ENCODE measurements at places on chromosomes 16 and 17.

- peak; percentile 46 for ATAC-seq
Observed at GRCh38 chr17:7081341-7082062, 1.5 kb upstream of the CLEC10A start.

DNA sequence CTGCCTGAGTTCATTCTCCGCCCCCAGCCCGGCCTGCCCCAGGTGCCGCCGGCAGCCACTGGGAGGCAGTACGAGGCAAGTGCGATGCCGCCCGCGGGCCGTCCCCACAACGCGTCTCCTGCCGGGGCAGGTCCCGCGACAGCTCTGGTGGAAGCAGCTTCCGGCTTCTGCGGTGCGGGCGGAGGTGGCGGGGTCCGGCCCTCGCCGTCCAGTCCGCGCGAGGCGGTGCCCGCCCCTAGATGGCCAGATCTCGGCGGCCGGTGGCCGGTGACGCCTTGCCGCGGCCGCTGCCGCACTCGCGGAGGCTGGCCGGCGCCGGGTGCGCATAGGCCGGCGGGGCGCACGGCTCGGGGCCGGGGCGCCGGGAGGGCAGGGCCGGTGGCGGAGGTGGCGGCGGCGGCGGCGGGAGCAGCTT lies 1.8 kb downstream of the GJD3 start:
- peak; percentile 90 for ATAC-seq

DNA sequence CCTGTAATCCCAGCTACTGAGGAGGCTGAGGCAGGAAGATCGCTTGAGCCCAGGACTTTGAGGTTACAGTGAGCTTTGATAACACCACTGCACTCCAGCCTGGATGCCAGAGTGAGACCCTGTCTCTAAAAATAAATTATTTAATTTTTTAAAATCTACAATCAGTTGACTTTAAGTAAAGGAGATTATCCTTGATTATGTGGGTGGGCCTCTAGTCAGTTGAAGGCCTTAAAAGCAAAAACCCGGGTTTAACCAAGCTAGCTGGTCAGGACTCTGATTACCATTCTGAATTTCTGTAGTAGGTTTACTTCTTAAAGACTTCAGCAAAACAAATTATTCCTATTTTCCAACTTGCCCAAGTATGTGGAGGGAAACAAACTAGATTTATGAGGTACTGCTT lies 4.4 kb downstream of the RNF157 start:
- ATAC-seq: no peak

DNA sequence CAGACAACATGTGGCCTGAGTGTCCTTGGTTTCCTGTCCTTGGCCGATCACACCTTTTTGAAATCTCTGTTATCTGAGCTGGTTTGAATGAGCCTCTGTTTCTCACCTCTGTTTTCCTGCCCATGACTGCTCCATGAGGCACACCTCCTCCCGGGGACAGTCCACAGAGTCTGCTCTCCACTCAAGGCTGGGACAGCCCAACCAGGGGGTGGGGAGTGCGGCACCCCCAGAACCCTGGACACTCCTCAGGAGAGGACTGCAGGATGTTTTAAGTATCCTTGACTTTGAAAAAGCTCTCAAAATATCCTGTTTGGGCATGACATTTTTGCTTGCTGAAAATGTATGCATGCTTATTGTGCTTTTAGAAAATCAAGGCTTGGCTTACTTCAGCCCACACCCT lies 333.0 kb upstream of the N4BP1 start:
- no peak for ATAC-seq

DNA sequence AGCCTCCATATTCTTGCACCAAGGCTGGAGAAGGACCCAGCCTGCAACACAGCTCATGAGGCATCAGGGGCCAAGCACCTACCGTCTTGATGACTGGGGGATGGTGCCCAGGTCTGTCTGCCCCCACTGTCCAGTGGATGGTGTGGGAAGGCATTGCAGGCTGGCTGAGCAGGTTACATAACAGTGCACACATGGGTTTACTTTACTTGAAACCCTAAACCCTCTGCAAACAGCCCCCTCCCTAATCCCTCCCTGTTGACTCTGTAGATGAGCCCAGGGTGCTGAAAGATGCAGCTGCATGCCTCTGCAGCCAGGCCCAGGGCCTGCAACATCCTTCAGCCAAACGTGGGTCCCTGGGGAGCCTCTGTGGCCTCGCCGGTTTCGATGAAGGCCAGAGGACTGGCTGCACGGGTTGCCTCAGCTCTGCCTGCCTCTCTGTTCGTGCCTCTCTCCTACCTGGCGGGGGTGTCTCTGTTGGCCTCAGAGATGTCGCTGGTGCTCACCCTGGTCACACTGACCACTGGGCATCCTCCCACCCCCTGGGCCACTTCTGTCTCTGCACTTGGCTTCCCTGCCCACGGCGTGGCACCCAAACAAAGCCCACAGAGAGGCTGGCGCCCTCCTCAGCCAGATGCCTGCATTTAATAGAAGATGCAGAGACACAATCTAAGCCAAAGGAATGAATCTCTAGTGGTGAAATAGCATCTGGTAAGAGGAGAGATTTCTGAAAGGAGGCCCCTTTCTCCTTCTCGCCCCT lies 95.1 kb downstream of the METRNL start:
- ATAC-seq: no peak

DNA sequence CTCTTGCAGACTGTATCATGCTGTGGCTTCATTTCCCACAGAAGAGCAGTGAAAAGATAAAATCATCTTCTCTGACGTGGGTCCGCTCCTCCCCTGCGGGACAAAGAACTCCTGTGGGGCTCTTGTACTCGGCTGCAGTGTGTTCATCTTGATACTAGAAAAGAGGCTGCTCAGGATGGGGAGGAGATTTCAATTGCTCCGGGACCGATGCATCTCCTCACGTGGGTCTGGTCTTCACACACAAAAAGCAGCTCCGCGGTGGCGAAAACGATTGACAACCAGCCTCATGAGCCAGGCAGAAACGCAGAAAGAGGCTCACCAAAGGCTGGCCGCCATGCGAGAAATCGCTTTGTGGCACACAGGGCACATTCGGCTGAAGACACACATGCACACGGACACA lies 14.4 kb upstream of the KCNJ18 start:
- no peak for ATAC-seq

DNA sequence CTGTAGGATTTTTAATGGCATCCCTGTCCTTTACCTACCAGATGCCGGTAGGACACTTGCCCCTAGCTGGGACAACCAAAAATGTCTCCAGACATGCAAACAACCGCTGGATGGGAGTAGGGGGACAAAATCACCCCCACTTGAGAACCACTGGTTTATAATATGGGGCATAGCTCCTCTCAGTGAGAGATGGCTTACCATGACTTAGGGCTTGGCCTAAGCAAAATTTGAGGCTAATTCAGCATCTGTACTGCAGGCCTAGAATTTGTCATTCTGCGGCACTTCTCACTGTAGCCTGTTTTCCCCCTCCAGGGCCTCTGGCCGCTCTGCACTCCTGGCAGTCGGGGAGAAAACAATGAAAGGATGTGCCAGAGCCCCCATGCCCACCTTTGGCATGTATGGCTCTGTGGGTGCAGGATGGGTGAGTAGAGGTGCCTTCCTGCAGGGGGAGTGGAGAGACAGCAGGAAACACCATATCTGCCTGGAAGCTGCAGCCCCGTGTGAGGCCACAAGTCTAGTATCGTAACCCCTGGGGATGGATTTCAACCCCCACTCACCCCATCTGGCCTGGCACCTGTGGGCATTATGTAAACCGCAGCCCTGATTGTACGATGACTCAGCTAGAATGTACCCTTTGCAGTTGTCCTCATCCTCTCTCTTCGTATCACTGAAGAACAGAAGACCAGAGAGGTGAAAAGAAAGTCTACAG lies 268.1 kb downstream of the SOX9 start:
- no peak for ATAC-seq

GRCh38 chr16:47254756-47255155 lies 111.0 kb upstream of the NETO2 start:
- ATAC-seq: no peak

- ATAC-seq: no peak
Observed at GRCh38 chr17:74145756-74146155, 57.7 kb upstream of the RPL38 start.

GRCh38 chr16:57802341-57803133 lies at the start of gene KIFC3:
TSS of gene KIFC3 (minus strand) at chr16:57802491. CDS start at chr16:57798243, 4,248 bp downstream.
- peak; percentile 52 for ATAC-seq

DNA sequence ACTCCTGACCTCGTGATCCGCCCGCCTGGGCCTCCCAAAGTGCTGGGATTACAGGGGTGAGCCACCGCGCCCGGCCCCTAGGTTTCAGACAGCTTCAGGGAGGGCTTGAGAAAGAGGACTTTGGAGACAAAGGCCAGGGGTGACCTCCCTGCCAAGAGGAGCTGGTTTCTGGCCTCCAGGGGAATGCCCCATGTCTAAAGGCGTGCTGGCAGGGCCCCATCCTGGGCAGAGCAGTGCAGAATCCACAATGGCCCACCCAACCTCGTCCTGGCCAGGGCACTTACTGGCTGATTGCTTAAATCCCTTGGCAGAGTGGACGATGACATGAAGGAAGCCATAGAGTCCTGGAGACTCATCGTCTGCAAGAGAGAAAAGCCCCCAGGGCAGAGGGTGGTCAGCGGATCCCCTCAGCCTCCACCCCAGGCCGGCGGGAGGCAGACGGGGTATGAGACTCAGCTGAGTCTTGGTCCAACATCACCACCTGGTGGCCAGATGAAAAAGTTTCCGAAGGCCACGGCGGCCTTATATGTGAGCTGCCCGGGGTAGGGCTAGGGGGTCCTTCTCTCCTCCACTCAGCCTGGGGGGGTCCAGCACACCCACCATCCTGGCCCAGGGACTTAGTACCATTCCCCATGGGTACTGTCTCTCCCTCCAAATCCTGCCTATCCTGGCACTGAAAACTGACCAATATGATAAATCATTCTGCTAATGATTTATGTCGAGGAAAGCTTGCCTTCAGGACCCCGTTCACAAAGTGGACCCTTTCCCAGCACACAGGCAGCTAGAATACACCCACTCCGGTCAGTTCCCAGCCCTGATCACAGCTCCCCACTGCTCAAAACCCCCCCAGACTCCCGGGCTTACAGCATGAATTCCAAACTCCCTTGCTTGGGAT lies 59.1 kb downstream of the TIMM22 start:
- ATAC-seq: peak; percentile 66

DNA sequence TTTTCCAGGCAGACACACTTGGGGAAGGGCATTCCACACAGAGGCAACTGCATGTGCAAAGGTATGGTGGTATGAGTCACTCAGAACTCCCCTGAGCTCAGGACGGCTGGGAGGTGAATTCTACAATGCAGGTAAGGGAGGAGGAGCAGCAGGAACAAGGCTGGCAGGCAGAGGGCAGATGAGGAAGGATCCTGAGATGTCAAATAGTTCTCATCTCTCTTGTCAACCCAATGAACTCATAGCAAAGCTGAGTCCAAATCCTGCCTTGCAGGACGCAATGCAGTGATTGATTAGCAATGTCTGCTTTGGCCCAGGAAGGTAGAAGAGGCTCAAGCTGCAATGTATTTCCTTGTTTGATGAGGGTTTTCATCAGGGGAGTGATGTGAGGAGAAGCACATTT lies 243.5 kb downstream of the XYLT1 start:
- no peak for ATAC-seq

DNA sequence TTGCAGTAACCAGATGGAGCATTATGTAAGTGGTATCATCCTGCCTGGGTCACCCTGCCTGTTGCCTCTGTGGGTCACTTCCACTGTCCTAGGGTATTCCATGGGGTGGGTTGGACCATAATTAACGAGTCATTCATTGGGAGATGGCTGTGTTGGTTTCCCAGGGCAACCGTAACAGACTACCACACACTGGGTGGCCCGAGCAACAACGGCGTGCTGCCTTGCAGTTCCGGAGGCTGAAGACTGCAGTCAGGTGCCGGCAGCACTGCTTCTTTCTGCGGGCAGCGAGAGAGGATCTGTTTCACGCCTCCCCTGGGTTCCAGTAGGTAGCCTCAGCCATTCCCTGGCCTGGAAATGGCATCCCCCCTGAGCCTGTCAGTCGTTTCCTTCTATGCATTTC lies 28.9 kb upstream of the CMIP start:
- ATAC-seq: no peak

- peak; percentile 83 for ATAC-seq
Observed at GRCh38 chr16:84970447-84971127, 40.7 kb downstream of the ZDHHC7 start.

DNA sequence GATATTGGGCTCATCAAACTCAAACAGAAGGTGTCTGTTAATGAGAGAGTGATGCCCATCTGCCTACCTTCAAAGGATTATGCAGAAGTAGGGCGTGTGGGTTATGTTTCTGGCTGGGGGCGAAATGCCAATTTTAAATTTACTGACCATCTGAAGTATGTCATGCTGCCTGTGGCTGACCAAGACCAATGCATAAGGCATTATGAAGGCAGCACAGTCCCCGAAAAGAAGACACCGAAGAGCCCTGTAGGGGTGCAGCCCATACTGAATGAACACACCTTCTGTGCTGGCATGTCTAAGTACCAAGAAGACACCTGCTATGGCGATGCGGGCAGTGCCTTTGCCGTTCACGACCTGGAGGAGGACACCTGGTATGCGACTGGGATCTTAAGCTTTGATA lies 2.6 kb upstream of the HPR start:
- no peak for ATAC-seq

DNA sequence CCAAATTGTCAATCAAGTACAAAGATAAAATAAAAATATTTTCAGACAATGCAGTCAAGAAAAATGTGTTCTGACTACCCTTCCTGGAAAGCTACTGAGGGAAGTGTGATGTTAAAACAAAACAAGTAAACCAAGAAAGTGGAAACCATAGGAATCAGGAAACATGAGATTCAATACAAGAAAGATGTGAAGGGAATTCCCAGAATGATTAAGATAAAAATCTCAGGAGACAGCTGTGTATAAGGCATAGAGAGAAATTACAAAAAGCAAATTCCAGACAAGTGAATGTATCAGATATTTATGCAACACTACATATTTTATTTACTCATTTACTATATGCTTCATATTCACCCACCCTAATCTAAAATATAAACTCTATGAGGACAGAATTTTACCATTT lies 32.2 kb downstream of the TRIM37 start:
- no peak for ATAC-seq

GRCh38 chr16:89312194-89312593 lies 94.7 kb downstream of the ZNF778 start:
- ATAC-seq: no peak

- no peak for ATAC-seq
Observed at GRCh38 chr17:21186399-21187187, 27.4 kb downstream of the TMEM11 start.

DNA sequence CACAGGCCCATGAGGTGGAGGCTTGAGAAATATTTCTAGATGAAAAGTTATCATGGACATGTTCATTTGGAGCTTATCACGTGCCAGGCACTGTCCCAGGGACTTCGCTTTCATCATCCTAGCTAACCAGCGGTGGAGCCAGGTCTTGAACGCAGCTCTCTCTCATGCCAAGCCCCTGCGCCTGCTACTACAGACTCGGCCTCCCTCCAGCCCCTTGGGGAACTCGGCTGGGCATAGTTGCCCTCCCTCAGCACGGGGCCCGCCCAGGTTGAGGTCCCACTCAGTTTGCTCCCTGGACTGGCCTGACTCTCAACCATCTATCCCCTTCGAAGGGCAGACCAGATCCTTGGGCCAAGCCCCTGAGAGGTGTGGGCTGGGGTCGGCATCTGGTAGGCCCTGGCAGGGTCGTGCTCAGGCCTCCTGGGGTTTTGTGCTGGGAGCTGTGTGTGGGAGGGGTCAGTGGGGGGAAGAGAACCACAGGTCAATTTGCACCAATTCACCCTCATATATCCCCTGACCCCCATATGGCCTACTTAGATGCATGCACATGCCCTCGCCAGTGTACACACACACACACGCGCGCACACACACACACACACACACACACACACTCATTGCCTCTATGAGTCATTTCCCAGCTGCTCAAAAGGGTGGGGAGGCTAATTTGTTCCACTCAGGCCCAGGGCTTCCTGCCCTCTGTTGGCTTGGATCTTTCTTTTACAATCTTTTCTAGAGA lies 12.1 kb upstream of the SCN4A start:
- peak; percentile 98 for ATAC-seq

Measured in activated CD4-positive, CD25-positive, alpha-beta regulatory T cell treated with anti-CD3 and anti-CD28 coated beads, Interleukin-2, amount 50 U/mL, for 24 hours (primary cell).